GF-D8 (cell line): ENCODE measurements at places on chromosomes 6 and 20.

DNA sequence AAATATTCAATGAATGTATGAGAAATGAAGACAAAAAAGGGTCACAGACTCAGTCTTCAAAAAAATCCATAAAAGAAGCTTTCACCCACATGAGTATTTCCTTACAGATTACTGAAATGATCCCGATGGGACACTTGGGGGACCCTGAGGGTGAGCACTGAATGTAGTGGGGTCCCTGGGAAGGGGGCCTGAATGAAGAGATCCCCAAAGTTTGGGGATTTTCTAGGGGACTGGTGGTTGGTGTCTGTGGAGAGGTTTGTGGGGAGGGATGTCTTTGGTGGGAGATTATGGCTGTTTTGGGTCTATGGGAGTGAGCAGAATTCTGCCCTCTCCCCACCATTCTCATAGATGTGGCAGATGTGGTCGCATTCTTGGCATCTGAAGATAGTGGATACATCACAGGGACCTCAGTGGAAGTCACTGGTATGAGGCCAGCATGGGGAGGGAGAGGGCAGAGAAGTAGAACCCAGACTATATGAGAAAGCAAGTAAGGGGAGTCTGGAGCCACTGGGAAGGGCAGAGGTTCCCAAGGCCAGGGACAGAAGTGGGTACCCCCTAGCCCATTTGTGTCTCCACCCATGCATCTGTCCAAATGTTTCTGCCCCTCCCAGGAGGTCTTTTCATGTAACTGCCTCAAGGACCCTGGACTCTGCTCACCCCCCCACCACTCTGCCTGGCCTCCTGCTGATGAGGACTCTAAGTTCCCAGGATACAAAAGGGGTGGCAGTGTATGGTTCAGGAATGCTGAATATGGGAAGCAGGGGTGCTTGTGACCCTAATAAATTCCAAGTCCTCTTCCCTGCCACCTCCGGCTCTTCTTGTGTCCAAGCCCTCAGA lies 1.8 kb downstream of the HSD17B8 start:
- DNase-seq: no peak

DNA sequence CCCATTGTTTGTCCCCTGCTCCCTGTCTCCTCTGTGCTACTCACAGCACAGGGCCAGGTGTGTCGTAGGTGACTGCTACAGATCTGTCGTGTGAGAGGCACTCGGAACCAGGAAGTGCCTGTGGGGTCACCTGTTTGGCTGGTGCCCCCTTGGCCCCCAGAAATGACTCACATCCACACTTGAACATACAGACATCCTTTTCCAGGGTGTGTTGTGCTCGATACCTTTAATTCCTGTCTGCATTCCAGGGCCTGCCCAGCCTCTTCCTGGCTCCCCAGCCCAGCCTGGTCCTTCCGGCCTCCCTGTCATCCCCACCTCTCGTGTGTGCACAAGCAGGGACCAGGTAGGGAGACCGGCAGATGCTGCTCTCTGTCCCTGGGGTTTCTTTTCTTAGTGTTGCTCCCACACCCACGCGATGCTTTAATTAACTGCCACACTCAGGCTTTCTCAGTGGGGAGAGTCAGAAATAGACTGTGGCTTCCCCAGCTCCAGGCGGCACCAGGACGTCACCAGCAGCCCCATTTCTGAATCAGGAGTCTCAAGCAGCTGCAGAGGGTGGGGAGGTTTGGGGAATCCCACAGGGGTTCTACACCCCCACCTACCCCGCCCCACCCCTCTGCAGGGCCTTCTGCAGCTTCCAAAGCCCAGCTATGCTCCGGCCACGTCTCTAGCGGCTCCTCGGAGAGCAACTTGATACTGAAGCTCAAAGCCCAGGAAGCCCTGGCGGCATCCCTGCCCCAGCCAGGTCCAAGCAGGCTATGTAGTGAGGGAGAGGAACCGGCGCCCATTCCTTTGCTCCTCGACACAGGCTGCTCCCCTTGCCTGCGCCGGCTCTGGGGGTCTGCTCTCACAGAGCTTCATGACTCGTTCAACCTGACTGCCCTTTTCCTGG lies 102.2 kb downstream of the SYCP2 start:
- DNase-seq: no peak

GRCh38 chr6:39037082-39037508 lies 11.5 kb upstream of the GLP1R start:
- DNase-seq: no peak

GRCh38 chr6:19231878-19232561 lies 605.1 kb upstream of the ID4 start:
- DNase-seq: no peak

DNA sequence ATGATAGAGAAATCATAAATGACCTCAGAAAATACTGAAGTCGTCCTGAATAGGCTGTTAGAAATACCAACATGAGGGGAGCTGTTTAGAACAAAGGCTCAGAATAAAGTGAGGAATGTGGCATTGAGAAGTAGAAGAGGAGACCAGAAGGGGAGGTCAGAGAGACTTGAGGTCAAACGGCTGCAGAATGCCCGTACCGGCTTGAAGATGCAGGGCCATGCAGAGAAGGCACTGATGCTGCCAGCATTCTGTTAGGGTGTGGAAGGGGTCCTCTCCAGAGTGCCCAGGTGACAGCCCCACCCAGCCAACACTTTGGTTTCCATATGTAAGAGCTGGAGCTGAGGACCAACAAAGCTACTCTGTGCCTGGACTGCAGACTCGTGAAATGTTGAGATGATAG lies 570.9 kb downstream of the CDH26 start:
- no peak for DNase-seq

- DNase-seq: no peak
These were observed 6.0 kb downstream of the IGF2R start for GRCh38 chr6:159974932-159975331.

DNA sequence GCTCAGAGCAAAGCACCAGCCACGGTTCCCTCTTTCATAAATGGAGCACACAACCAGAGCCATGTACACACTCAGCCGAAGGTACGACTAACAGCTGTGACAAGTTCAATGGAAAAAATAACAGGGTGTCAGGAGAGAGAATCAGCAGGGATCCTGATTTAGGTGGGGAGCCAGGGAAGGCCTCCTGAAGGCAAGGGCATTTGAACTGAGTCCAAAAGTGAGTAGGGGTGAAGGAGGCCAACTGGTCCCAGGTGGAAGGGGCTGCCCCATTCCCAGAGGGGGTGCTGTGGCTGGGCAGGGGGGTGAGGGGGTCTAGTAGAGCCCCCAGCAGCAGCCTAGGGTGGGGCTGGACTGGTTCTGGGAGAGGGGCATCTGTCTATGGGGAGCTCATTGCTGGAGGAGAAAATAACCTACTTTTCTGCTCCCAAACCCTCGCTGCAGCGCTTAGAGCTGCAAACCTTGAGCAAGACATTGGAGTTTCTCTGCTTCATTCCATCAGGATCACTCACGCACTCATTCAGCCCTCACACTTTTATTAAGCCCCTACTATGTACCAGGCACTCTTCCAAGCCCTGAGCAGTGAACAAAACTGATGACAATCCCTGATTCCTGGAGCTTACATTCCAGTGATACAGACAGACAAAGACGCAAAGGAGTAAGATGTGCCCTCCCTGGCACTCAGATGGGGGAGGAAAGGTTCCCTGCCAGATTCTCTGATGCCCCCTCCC lies 113.5 kb downstream of the TOX2 start:
- no peak for DNase-seq
